ENCODE measurements at places on chromosomes 5 and 9.

DNA sequence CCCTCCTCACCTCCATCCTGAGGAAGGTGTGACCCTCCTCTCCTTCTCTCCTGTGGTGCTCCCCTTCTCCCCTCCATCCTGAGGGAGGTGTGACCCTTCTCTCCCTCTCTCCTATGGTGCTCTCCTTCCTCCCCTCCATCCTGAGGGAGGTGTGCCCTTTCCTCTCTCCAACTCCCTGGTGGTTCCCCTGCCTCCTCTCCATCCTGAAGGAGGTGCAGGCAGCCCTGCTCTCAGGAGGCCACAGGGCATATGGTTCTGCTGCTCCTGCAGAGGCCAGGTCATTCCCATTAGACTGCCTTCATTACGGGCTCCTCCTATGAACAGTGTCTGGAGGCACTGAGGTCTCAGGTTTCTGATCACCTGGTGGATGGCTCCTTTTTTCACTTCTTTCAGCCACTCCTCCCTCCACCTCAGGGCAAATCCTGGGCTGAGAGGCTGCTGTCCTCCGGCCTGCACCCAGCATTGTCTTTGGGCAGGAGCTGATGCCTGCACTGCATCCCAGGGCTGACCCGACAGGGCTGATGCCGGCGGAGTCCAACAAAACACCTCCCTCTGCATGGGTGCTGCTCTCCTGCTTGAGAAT, 197.1 kb downstream of the MED10 start:
- DNase-seq: no peak

GRCh38 chr5:32814141-32814540, 103.0 kb downstream of the NPR3 start:
- DNase-seq: no peak

DNA sequence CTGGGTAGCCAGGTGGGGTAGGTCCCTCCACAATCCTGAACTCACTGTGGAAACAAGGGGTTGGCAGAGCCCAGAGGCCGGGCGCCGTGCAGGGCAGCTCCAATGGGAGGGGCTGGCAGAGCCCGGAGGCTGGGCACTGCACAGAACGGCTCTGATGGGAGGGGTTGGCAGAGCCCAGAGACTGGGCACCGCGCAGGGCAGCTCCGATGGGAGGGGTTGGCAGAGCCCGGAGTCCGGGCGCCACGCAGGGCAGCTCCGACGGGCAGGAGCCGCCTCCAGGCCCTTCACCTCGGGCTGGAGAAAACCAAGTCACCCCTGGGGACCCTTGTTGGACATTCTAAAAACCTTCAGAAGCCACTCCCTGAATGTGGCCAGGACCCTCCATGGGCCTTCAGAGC, 9.3 kb downstream of the NACC2 start:
- no peak for DNase-seq

DNA sequence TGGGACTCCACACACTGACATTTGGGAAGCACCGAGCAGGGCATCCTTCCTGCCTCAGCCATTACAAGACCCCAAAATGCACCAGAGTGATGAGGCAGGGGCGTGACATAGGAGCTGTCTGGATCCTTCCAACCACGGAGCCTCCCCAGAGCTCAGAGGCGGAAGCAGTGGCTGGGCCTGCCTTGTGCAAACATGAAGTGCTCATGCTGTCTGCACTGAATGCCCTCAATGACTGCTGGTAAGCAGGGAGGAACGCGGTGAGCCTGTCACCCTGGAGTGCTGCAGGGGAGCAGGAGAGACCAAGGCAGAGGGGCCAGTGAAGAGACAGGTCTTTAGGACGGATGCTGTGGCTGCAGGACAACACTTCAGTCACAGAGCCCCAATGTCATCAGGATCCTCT, 60.2 kb upstream of the HRH2 start:
- DNase-seq: no peak

DNA sequence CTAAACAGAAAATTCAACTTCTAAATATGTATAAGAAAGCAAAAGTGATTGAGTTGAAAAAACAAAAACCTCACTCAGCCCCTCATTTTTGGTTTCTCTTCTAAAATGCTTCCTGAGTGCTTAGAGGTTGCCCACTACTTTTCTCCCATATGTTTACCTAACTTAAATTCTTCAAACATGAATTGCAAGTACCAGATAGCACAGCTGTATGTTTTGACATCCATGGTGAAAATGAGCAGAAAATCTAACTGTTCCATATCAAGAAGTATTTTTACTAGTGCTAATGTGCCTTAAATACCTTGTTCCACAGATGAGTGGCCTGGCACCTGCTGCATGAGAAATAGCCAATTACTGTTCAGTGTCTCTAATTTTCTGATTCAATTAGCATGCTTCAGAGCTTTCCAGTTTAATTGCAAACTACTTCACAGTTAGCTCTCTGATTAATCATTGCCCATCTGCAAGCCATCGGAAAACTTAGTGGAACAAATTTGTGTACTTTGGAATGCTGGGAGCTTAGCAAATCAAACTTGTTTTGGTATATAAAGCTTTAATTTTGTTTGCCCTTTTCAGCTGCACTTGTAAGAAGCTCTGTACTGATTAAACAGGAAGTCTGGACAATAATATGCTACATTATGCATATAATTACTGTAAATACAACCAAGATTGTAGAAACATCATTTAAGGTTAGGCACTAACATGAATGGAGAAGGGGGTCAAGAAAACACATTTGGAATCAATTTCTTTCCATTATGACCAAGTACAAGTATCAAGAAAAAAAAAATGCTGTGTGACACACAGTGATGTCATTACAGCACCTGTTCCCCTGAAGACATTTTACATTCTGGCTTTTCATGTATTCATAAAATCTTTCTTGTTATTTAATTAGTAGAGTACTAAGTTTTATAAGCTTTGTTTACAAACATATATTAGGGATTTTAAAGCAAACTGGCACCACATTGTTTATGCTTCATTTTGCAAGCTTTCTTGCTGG, 65.6 kb downstream of the POU5F2 start:
- DNase-seq: no peak

GRCh38 chr5:163439092-163439425, 1.7 kb downstream of the CCNG1 start:
- DNase-seq: no peak

DNA sequence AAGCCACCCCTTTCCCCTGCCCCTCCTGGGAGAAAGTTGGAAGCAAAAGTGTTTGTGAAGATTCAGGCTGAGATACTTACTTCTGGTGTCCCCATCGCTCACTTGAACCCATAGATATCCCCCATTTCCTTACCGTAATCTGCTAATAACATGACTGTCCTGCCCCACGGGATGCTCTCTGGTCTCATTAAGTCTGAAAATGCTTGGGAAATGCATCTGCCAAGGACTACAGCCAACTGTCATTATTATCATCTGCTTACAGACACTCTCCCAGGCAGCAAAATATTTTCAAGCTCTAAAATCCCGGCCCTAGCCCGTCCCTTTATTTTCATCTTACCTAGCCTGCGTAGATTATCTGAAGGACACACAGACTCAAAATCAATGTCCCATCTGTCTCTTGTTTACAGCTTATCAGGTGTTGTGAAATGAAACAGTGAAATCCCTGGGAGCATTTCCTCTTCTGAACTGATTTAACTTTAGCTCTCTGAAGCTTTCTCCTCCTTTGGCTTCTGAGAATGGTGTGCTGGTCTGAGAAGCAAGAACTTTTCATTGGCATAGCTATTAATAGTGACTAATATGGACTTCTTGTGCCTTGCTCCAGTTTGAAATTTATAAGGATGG, 126.9 kb upstream of the OSMR start:
- DNase-seq: no peak

DNA sequence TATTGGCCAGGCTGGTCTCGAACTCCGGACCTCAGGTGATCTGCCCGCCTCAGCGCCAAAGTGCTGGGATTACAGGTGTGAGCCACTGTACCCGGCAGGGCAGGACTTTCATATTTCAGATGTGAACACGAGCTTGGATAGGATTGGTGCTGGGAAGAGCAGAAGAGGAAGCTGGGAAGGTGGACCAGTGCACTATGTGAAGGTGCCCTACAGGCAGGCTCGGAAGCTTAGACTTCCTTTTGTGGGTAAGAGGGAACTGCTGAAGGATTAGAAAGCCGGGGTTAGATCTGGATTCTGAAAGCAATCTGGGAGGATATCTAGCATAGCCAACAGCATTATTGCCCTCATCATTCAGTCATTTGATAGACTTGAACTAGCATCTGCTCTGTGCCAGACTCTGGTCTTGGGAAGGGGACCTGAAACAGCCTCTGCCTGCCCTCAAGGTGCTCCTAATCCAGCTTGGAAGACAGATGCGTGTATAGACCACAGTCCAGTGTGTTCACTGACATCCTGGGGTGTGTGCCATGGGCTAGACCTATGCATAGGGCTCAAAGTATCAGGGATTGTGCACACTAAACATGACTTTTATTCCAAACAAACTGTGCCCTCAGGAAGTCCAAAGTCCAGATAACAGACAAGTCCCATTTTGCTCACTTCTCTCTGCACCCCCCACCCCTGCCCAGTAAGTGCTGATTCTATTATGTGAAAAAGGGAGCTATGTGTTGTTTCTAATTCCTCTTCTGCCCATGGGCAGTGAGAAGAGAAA, 637 bp downstream of the CBY3 start:
- no peak for DNase-seq

- no peak for DNase-seq
Measured at GRCh38 chr9:90052366-90052765, 447.6 kb downstream of the GADD45G start.

GRCh38 chr9:3205421-3206095, 320.2 kb downstream of the RFX3 start:
- no peak for DNase-seq

- DNase-seq: no peak
Measured at GRCh38 chr5:172733131-172733973, 37.6 kb downstream of the DUSP1 start.

DNA sequence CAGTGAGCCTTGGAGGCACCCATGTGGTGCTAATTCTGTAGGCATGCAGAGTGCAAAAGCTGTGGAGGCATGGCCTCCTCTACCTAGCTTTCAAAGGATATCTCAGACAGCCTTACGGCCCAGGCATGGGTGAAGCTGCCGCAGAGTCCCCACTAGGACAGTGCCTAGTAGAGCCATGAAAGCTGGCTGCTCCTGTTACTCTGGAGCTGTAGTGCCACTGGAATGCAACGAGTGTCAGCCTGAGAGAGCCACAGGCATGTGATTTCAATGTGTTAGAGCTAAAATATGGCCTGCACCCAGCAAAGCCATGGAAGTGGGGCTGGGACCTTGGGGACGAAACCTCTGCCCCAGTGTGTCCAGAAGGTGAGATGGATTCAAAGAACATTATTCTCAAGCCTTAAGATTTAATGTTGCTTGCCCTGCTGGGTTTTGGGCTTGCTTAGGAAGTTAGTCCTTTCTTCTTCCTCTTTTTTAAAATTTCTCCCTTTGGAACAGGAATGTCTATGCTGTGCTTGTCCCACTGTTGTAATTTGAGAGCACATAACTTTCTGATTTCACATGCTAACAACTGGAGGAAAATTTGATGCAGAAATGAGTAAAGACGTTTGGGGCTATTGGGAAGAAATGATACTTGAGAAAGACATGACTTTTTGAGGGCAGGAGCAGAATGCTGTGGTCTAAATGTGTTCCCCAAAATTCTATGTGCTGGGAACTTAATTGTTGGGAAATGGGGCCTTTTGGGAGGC, 298.4 kb downstream of the PSAT1 start:
- DNase-seq: no peak

GRCh38 chr9:89000371-89000781, 9.1 kb downstream of the S1PR3 start:
- DNase-seq: no peak

GRCh38 chr5:133387621-133388020, 224.7 kb downstream of the FSTL4 start:
- no peak for DNase-seq

GRCh38 chr5:40587376-40587775, 92.3 kb upstream of the PTGER4 start:
- no peak for DNase-seq

- DNase-seq: no peak
Measured at GRCh38 chr5:116666901-116667300, 92.3 kb upstream of the SEMA6A start.

- no peak for DNase-seq
Measured at GRCh38 chr9:115930472-115930871, 223.1 kb upstream of the PAPPA start.

- no peak for DNase-seq
Measured at GRCh38 chr9:13758936-13759335, 479.4 kb upstream of the MPDZ start.

DNA sequence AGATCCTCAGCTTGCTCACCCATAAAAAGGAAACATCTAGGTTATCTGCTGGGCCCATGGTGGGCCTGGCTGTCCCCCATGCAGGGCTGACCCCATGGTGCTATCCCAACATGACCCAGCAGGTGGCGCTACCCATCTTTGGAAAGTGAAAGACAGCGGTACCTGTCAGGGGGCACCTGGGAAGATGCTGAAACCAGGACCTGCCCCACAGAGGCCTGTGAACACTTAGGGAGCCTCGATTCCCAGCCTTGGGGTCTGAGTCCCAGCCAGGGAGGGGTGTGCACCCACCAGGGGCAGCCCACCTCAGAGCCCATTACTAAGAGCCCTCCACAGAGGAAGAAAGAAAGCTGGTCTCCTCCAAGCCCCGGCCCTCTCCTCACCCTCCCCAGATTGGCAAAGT, 46.6 kb upstream of the IPPK start:
- DNase-seq: peak; percentile 74

DNA sequence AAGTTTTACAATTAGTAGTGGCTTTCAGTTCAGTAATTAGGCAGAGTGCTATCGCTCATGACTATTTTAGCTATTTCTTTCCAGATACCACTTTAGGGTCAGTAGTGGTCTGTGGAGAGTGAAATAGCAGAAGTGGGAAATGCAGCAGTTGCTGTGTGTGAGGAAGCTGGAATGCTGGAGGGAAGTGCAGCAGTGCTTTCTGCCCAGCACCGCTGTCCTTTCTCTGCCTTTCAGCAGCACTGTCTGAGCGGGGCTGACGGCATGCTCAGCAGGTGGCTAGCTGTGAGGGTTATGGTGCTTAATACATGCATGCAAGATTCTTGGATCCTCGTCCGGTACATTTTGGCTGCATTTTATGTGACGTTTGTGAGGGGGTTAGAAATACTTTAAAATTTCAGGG, 213.9 kb downstream of the PBX3 start:
- no peak for DNase-seq

DNA sequence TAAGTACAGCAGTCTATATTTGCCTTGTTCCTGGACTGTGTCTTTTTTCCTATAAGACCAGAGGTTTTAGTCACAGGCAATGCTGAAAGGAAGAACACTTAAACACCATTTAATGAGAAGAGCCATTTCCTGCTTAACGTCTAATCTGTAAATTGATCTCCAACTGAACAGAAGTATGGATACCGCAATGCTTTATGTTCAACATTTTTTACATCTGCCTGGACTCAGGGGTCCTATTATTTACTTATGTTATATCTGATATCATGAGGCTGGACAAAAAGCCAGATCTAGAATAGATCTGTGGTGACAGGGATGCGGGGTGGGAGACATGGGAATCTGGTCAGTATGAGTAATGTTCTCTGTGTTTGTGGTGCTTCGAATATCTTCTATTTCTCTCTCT, 334.6 kb upstream of the MPDZ start:
- no peak for DNase-seq
